Thyroid gland (tissue), 4 donors: ENCODE measurements at places on chromosomes 6 and 20. TPM values are rescaled to one million over a fixed set of nuclear protein-coding genes. Genes with fewer than 3 reads are reported as not detected.

- peak; percentile 82 for DNase-seq
- H3K27ac ChIP-seq, result peak overlapping the region; percentile 100
- H3K36me3 ChIP-seq, result no peaks in the 10 kb centered on the region
- H3K4me3 ChIP-seq, result peak overlapping the region; percentile 39
- H3K4me1 ChIP-seq, result peaks cover 26% of the 10 kb centered on the region
These were observed 38.7 kb downstream of the GNAS start for GRCh38 chr20:58891086-58891717.

SALL4 gene
- 5.6 TPM for total RNA-seq

- no peak overlapping the region for H3K27ac ChIP-seq
- no peaks in the 10 kb centered on the region for H3K4me1 ChIP-seq
- no peak overlapping the region for H3K4me3 ChIP-seq
- H3K36me3 ChIP-seq, result no peaks in the 10 kb centered on the region
- H3K27me3 ChIP-seq, result no peaks in the 10 kb centered on the region
These were observed 237.5 kb upstream of the IRAK1BP1 start for GRCh38 chr6:78629836-78630235.

GRCh38 chr6:32181915-32182529 is 2.0 kb downstream of the AGER start:
- no peaks in the 10 kb centered on the region for H3K27me3 ChIP-seq
- H3K36me3 ChIP-seq, result peaks cover 5% of the 10 kb centered on the region
- H3K4me1 ChIP-seq, result peaks cover 50% of the 10 kb centered on the region
- no peak overlapping the region for H3K27ac ChIP-seq

DNA sequence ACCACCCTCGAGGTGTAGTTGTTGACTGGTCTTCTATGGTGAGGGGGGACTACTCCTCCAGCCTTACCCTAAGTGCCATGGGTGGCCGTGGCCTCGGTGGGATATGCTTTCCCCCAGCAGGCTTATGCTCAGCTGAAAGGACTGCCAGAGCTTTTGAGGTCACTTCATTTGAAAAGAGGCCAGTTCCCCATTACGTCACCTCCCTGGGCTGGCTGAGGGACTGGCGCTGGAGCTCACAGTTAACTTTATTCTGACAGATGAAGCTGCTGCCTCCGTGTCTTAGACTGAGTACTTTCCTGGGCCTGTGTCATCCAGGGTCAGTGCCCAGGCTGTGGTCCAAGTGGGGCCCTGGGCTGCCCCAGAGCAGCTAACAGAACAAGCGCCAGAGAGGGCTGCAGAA is 42.8 kb upstream of the PCMTD2 start:
- H3K27me3 ChIP-seq, result no peaks in the 10 kb centered on the region
- peak; percentile 81 for DNase-seq
- no peaks in the 10 kb centered on the region for H3K36me3 ChIP-seq
- peaks cover 41% of the 10 kb centered on the region for H3K4me1 ChIP-seq
- no peak overlapping the region for H3K4me3 ChIP-seq
